ENCODE measurements at places on chromosomes 12 and 14. TPM values are rescaled to one million over a fixed set of nuclear protein-coding genes. Genes with fewer than 3 reads are reported as not detected.

The MIP gene
- 0.18 TPM for polyA plus RNA-seq

The HOXC6 gene
- polyA plus RNA-seq, result 29.3 TPM

The CSRP2 gene
- 90.7 TPM for polyA plus RNA-seq

The HCAR1 gene
- 3.2 TPM for polyA plus RNA-seq

The PROX2 gene
- polyA plus RNA-seq, result 0.39 TPM

The JPH4 gene
- polyA plus RNA-seq, result 10.3 TPM

The CACNA1C gene
- polyA plus RNA-seq, result 6.4 TPM

The GALNT16 gene
- polyA plus RNA-seq, result 3.4 TPM

The B3GNT4 gene
- polyA plus RNA-seq, result 3.3 TPM

The PGF gene
- polyA plus RNA-seq, result 8.2 TPM

The IL31 gene
- not detected for polyA plus RNA-seq

The KLHL33 gene
- 0.45 TPM for polyA plus RNA-seq

The TSHR gene
- polyA plus RNA-seq, result 0.32 TPM

The ISM2 gene
- polyA plus RNA-seq, result 1.3 TPM

The DLK1 gene
- polyA plus RNA-seq, result 6.1 TPM

The TMEM106C gene
- polyA plus RNA-seq, result 131 TPM

The SPATA7 gene
- 26.1 TPM for polyA plus RNA-seq

The CD4 gene
- 32.4 TPM for polyA plus RNA-seq

The ALG10B gene
- 12.9 TPM for polyA plus RNA-seq

The LRRK2 gene
- 36.9 TPM for polyA plus RNA-seq

The DACT1 gene
- 28.4 TPM for polyA plus RNA-seq

The GLIPR1L1 gene
- polyA plus RNA-seq, result not detected

The COX8C gene
- 0.31 TPM for polyA plus RNA-seq

The TMED10 gene
- 301 TPM for polyA plus RNA-seq

The MSI1 gene
- 15.5 TPM for polyA plus RNA-seq

The PMCH gene
- polyA plus RNA-seq, result 0.58 TPM

The LRIG3 gene
- 42.6 TPM for polyA plus RNA-seq

The EFS gene
- 29.7 TPM for polyA plus RNA-seq

The TMX1 gene
- 49.5 TPM for polyA plus RNA-seq

The PRPF40B gene
- 20.0 TPM for polyA plus RNA-seq

The SMIM41 gene
- 0.36 TPM for polyA plus RNA-seq

The CYP46A1 gene
- polyA plus RNA-seq, result 1.1 TPM

The CLBA1 gene
- polyA plus RNA-seq, result 22.0 TPM

The TMEM253 gene
- 1.0 TPM for polyA plus RNA-seq

The BICDL1 gene
- 34.3 TPM for polyA plus RNA-seq

The KLRB1 gene
- 4.4 TPM for polyA plus RNA-seq

The PPP4R3A gene
- polyA plus RNA-seq, result 114 TPM

The GLIPR1 gene
- 17.3 TPM for polyA plus RNA-seq

The OTOGL gene
- 1.0 TPM for polyA plus RNA-seq

The KRT82 gene
- not detected for polyA plus RNA-seq

The RPL10L gene
- not detected for polyA plus RNA-seq

The WNT5B gene
- 5.1 TPM for polyA plus RNA-seq

The NFE2 gene
- polyA plus RNA-seq, result 2.1 TPM

The ARPC3 gene
- 269 TPM for polyA plus RNA-seq

The CRIP2 gene
- polyA plus RNA-seq, result 120 TPM

The NKX2-1 gene
- polyA plus RNA-seq, result not detected

The FOXA1 gene
- polyA plus RNA-seq, result 0.58 TPM

The TMEM30B gene
- 13.0 TPM for polyA plus RNA-seq

The RFX4 gene
- not detected for polyA plus RNA-seq

The UNC79 gene
- 0.82 TPM for polyA plus RNA-seq

The CCDC198 gene
- 173 TPM for polyA plus RNA-seq

The CLEC1B gene
- polyA plus RNA-seq, result 0.87 TPM

Measured in right renal cortex interstitium (tissue), 3 donors.